ENCODE measurements at places on chromosomes 16 and 17. TPM values are rescaled to one million over a fixed set of nuclear protein-coding genes. Genes with fewer than 3 reads are reported as not detected.

The CRYM gene
- total RNA-seq: not detected

The ZG16B gene
- total RNA-seq: not detected

The GRIN2A gene
- 6.8 TPM for total RNA-seq

GRCh38 chr17:83193336-83194185, 114.2 kb downstream of the METRNL start:
- peaks cover 6% of the 10 kb centered on the region for H3K36me3 ChIP-seq
- H3K4me3 ChIP-seq: no peak overlapping the region
- H3K27me3 ChIP-seq: peaks cover 5% of the 10 kb centered on the region

The NOD2 gene
- total RNA-seq: 0.34 TPM

DNA sequence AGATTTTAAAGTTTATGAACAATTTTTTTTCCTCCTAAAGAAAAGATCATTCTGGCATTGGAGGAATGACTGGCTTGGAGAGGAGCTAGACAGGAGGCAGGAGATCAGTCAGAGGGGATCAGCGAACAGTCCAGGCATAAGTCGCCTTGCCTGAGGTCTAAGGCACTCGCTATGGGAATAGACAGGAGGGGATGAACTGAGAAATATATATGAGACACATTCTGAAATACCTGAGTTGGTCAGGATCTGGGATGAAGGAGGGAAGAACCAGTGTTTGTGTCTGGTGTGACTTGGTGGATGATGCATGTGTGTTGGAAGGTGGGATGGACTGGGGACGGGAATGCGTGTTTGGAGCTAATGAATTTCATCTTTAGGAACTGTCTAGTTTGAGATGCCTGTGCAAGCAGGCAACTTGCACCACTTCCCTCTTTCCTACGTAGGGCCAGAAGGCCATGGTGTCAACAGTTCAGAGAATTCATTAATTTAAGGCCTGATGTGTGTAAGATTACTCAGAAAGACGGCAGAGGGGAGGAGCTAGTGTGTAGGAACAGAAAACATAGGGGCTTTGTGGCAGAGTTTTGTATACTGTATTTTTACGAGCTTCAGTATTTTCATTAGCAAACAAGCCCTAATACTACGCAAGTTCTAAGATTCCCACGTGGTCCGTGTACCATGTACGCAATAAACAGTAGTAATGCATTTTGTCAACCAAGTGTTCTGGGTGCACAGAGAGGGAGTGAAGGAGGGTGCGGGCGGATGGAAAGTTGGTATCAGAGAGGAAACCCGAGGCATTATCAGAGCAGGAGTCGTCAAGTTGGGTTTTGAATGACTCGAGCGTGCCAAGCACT, 825 bp downstream of the HEATR6 start:
- H3K27me3 ChIP-seq: no peaks in the 10 kb centered on the region
- no peak for DNase-seq
- H3K4me1 ChIP-seq: peaks cover 10% of the 10 kb centered on the region
- H3K27ac ChIP-seq: peak overlapping the region; percentile 93
- peak overlapping the region; percentile 87 for H3K4me3 ChIP-seq

DNA sequence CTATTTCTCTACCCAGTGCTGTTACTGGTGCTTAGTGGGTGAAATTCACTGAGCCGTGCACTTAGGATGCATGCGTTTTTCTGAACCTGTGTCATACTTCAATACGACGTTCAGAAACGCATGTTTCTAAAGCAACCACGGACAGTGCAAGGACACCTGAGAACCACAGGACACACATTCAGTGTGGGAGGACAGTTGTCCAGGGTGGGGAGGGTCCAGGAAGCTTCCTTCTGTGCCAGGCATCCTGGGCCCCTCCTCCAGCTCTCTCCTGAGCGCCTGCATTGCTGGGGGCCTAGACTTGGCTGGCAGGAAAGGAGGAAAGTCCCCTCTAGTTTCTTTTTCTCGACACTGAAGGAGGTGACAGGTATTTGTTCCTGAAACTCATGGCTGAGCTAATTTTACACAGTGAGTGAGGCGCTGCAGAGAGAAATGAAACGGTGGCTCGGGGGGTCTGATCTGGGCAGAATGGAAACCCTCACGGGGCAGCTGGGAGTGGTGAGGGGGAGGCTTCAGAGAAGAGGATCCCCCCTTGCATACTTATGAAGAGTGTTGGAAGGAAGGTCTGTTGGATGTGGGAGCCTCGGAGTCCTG, 89.9 kb downstream of the IRF8 start:
- peaks cover 13% of the 10 kb centered on the region for H3K4me1 ChIP-seq
- peaks cover 6% of the 10 kb centered on the region for H3K36me3 ChIP-seq
- DNase-seq: no peak
- H3K27ac ChIP-seq: no peak overlapping the region

The SLFN14 gene
- not detected for total RNA-seq

The TNRC6C gene
- total RNA-seq: 64.7 TPM

GRCh38 chr17:68710976-68711375, 109.8 kb upstream of the FAM20A start:
- no peak overlapping the region for H3K27ac ChIP-seq
- no peak overlapping the region for H3K4me3 ChIP-seq
- H3K4me1 ChIP-seq: peaks cover 4% of the 10 kb centered on the region
- no peaks in the 10 kb centered on the region for H3K36me3 ChIP-seq
- DNase-seq: no peak
- no peaks in the 10 kb centered on the region for H3K27me3 ChIP-seq

DNA sequence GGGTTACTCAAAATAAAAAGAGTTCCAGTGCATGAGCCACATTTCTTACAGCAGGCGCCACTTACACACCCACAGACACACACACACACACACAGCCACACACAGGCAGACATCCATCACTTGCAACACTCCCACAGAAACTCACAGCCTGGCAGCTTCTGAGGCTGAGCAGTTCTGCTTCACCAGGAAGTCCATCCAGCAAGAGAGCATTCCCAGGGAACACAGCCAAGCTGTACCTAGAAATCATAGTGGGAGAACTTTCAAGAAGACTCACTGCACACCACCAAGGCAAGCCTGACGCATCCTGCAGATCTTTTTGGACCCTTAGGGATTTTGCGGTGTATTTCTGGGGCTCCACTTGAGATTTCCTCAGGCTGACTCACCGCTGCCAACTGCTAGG, 140.9 kb upstream of the WSB1 start:
- H3K4me3 ChIP-seq: no peak overlapping the region
- H3K27ac ChIP-seq: no peak overlapping the region
- DNase-seq: no peak

- no peaks in the 10 kb centered on the region for H3K4me1 ChIP-seq
- no peak for DNase-seq
- H3K27ac ChIP-seq: no peak overlapping the region
- no peak overlapping the region for H3K4me3 ChIP-seq
Observed at GRCh38 chr16:62079236-62079635, 43.0 kb upstream of the CDH8 start.

GRCh38 chr17:81251094-81251708, 12.1 kb downstream of the NDUFAF8 start:
- peaks cover 37% of the 10 kb centered on the region for H3K4me1 ChIP-seq
- peak overlapping the region; percentile 100 for H3K27ac ChIP-seq
- DNase-seq: peak; percentile 71
- H3K4me3 ChIP-seq: peak overlapping the region; percentile 76
- peaks cover 36% of the 10 kb centered on the region for H3K27me3 ChIP-seq
- no peaks in the 10 kb centered on the region for H3K36me3 ChIP-seq

- H3K4me3 ChIP-seq: no peak overlapping the region
- no peaks in the 10 kb centered on the region for H3K4me1 ChIP-seq
- no peaks in the 10 kb centered on the region for H3K36me3 ChIP-seq
- H3K27ac ChIP-seq: no peak overlapping the region
- DNase-seq: no peak
- H3K27me3 ChIP-seq: no peaks in the 10 kb centered on the region
Observed at GRCh38 chr17:10149573-10150399, 48.6 kb downstream of the GAS7 start.

GRCh38 chr16:73125850-73126524, 78.1 kb upstream of the ZFHX3 start:
- peaks cover 2% of the 10 kb centered on the region for H3K27me3 ChIP-seq
- no peak for DNase-seq
- peaks cover 3% of the 10 kb centered on the region for H3K36me3 ChIP-seq
- no peaks in the 10 kb centered on the region for H3K4me1 ChIP-seq

GRCh38 chr17:27320222-27320560, 26.3 kb downstream of the WSB1 start:
- peak overlapping the region; percentile 47 for H3K4me3 ChIP-seq
- H3K36me3 ChIP-seq: no peaks in the 10 kb centered on the region
- no peak for DNase-seq

The MAP2K6 gene
- total RNA-seq: 28.3 TPM

The SDF2 gene
- 54.3 TPM for total RNA-seq

DNA sequence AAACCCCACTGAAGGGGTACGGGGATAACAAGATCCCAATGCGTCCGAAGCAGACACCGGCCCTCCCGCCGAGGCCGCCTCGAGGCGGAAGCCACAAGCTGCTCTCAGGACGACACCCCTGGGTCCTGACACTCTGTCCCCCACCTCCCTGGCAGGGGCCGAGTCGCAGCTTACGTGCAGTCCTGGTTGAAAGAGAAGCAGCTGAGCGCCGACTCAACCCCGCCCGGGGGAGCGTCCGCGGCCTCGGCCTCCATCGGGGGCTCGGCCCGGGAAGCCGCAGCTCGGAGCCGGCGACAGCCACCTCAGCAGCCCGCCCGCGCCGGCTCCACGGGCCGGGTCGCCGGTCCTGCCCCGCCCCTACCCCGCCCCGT, at the start of gene WIPI1:
WIPI1 (minus strand) TSS at position 329 of the 371 bp plus-strand sequence; CDS start at position 254, 75 bp downstream.
- no peak for DNase-seq
- H3K36me3 ChIP-seq: no peaks in the 10 kb centered on the region
- H3K27me3 ChIP-seq: peaks cover 10% of the 10 kb centered on the region
- H3K27ac ChIP-seq: peak within 1 kb of the TSS; percentile 99
- H3K4me3 ChIP-seq: peak within 1 kb of the TSS; percentile 97

DNA sequence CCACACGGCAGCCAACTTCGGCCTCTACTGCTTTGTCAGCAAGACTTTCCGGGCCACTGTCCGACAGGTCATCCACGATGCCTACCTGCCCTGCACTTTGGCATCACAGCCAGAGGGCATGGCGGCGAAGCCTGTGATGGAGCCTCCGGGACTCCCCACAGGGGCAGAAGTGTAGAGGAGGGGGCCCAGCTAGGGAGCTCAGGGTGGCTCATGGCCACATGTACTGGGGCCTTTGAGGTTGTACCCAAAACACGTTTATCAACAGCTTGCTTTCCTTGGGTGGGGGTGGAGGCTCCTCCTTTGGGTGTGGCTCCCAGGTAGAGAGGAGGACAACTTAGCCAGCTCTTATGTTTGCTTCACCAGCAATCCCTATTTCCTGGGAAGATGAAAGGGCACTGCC, 5.1 kb downstream of the GPR142 start:
- H3K27ac ChIP-seq: peak overlapping the region; percentile 100
- H3K4me1 ChIP-seq: peaks cover 40% of the 10 kb centered on the region
- no peak for DNase-seq
- H3K4me3 ChIP-seq: peak overlapping the region; percentile 43
- H3K36me3 ChIP-seq: no peaks in the 10 kb centered on the region

- DNase-seq: no peak
- peaks cover 15% of the 10 kb centered on the region for H3K4me1 ChIP-seq
- no peak overlapping the region for H3K27ac ChIP-seq
- peaks cover 2% of the 10 kb centered on the region for H3K27me3 ChIP-seq
Observed at GRCh38 chr16:57834936-57835335, 32.6 kb upstream of the KIFC3 start.

The NPIPA5 gene
- 1.2 TPM for total RNA-seq

DNA sequence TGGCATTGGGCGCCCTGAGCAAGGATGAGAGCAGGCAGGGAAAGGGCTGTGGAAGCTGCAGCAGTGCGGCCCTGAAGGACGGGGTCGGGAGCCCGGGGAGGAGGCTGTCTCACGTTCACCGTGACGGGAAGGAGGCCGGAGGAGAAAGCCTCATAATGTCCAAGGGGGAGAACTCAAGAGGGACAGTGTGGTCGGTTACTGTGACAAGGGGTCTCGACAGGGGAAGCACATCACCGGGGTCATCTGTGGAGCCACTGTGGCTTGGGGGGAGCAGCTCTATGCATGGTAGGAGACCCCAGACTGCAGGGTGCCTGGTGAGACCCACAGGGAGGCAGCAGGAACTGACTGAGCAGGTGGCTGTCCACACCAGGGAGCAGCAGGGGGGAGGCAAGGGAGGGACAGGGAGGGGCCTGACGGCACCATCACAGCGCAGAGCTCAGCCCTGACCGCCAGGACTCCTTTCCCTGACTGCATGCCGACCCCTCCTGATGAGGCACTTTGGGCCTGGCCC, 154.6 kb upstream of the CHMP6 start:
- no peaks in the 10 kb centered on the region for H3K36me3 ChIP-seq
- H3K27me3 ChIP-seq: peaks cover 15% of the 10 kb centered on the region
- DNase-seq: peak; percentile 53
- peak overlapping the region; percentile 28 for H3K4me3 ChIP-seq

All from glutamatergic neuron (in vitro differentiated cells).